Vagina (tissue), 2 donors: ENCODE measurements at places on chromosomes 2 and 18. TPM values are rescaled to one million over a fixed set of nuclear protein-coding genes. Genes with fewer than 3 reads are reported as not detected.

NT5C1B gene
- not detected for total RNA-seq

CPLX4 gene
- total RNA-seq, result not detected

CACNB4 gene
- 4.9 TPM for total RNA-seq

GRCh38 chr2:157024129-157024528 is 233.4 kb upstream of the GALNT5 start:
- DNase-seq, result no peak

- DNase-seq, result no peak
Measured at GRCh38 chr2:191933307-191934105, 86.6 kb upstream of the CAVIN2 start.

GRCh38 chr2:213991453-213992108 is 419.3 kb upstream of the VWC2L start:
- DNase-seq, result no peak

- DNase-seq, result no peak
Measured at GRCh38 chr2:96895746-96896651, 26.1 kb upstream of the SEMA4C start.

- no peak for DNase-seq
Measured at GRCh38 chr18:46567196-46567595, 89.8 kb downstream of the LOXHD1 start.

DNA sequence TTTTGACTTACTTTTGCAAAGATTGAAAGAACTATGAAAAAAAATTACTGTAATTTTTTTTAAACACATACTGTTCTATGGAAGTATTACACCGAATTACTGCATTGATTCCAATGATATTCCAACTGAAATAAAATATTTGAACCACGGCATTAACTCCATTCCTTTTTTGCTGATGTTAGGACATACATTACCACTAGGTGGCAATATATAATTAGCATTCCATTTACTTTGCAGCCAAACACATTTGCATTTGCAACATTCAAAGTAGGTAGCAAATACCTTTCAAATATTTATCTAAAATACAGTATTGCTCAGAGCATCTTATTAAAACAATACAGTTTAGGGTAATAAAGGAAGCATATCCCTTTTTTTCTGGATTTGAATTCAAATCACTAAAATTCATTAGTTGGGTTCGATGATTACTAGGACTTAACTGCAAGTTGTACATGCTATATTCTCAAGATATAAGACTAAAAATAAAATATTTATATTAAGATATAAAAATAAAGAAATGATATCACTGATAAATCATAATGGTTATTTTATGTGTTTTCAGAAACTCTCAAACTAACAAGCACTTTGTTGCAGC is 31.3 kb downstream of the LANCL1 start:
- DNase-seq, result no peak

DNA sequence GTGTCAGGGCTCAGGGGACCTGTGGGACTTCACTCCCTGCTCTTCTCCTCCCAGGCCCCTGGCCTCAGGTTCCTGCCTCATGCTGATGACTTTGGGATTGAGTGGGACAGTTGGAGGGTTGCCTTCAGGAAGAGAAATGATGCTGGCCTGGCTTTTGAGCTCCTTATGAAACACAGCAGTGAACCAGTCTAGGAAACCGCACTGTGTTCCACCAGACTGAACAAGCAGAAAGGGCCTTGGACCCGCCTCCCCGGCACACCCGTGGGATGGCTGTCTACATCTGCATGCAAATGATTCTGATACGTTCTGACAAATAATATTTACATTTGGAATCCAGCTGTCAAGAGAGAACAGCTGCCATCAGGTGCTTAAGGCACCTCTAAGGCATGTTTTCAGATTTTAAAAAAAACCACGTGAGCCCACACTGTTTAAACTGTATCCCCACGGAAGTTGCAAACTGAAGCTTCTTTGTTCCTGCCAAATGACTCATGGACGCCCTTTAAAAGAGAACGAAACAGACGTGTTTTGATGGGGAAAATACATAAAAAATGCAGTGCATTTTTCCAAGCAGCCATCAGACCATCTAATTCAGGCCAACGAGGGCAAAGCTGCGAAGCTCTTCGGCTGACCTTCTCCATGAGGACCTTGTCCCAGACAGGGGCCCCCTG is 27.6 kb upstream of the ASAP2 start:
- no peak for DNase-seq

GRCh38 chr2:220076734-220077133 is 449.3 kb downstream of the SLC4A3 start:
- DNase-seq, result no peak

DNA sequence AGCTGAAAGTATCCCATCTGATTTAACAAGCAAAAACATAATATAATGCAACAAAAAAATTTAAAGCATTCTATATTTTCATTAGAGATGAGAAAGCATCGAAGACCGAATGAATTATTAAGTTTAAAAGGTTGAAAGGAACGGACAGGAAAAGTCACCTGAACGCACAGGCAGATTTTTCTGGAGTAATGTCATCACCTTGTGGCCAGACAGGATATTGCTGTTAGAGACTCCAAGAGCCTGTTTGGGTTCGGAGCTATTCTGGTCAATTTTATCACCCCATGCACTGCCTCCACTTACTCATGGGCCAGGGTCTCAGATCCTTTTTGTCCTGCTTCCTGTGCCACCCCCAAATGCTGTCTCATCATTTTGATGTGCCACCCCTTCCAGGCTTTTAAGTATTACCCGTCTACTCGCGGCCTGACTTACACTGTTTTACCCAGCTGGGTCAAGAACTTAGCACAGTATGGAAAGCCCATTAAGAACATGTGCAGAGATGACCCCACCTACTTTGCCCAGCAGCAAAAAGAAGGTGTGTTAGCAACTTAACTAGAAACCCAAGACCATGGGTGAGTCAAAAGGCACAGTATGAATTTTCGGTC is 27.3 kb downstream of the GKN2 start:
- DNase-seq, result no peak

DNA sequence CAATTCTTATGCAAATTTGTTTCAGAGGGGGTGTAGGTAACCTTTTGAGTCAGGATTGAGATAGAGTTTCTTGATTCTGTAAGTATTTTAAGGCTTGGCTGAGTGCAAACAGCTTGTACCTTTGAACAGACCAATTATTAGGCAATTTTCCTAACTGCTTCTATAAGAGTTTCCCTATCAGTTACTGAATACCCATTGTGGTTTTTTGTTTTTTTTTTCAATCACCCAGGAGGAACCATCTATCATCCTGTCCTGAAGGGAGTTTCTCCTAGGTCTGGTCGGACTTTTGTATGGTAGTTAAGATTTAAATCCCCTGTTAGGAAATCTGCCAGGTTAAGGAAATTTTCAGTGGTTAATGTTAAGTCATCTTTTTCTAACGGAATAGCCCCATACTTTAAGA is 319.4 kb upstream of the SLC39A10 start:
- no peak for DNase-seq

DNA sequence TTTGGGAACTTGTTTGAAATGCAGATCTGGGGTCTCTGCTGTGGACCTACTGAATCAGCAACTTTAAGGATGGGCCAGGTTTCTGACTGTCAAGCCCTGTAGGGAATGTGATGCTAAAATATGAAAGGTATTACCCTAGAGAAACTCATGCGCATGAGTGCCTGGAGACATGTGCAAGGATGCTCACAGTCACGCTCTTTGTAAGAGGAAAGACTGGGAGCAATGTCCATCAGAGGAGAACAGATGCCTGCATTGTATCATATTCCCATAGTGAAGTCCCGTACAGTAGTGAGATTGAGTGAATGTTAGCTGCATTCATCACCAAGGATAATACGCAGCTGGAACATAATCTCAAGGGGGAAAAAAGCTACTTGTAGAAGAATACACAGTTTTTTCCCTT is 14.1 kb downstream of the ZNF407 start:
- DNase-seq, result no peak

DNA sequence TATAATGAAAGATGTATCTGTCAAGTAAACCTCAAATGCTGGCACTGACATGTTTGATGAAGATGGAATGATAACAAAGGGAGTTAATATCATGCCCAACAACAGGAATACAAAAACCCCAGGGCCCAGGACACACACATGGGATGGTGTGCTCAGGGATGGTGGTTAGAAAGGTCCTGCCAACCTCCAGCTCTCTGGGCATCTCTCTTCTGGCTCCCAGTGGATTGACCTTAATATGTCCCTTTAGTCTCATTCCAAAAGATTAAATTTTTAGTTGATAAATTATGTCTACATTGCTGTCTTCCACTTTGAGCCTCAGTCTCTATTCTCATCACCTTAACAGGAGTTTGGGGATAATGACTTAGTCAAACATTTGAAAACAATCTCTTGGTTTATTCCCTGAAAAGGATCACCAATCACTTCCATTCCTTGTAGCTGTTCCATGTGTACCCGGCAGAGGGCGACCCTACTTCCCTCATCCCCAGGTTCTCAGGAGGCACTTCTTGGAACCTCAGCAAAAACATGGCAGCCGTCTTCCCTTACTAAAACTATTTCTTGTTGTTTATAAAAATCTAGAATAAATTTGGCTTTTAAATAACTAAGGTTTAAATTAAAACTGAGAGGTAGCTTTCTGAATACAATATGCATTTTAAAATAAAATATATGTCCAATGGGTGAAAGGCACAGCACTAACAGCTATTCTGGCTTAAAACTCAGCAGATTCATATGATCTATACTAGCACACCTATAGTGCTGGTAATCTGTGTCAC is 29.6 kb downstream of the MCEE start:
- no peak for DNase-seq
